ENCODE measurements at places on chromosomes 1 and 21. TPM values are rescaled to one million over a fixed set of nuclear protein-coding genes. Genes with fewer than 3 reads are reported as not detected.

Gene FCRL6
- total RNA-seq = not detected

DNA sequence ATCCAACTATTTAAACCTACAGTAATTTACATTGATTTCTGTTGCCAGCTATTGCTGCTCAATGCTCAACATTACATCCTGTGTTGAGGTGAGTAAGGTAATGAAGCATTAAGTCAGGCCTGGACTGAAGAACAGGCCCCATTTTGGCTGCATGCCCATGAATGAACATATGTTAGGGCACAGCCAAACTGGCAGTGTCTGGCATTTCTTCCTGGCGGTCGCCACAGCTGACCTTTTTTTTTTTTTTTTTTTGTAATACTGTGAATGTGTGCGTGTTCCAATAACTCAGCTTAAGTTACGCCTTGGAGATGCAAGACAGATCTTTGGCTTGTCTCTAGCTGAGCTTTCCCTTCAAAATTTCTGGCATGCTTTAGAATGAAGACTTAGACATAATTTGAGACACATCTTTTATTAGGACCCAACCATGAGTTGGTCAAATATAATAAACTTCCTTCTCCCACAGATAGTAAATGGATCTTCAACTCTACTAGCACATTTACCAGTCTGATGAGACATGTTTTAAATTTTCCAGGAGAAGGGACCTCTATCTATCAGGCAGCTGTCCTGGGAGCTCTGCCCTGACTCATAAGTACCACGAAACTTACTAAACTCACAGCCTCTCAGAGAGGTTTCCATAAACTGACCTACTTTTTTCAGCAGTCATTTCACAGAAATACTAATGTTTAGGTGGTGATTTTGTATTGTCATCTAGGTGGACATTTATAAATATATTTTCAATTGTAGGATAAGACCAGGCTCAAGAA lies 341.1 kb upstream of the RUNX1 start:
- DNase-seq = no peak
- H3K27ac ChIP-seq = no peak overlapping the region
- H3K4me1 ChIP-seq = 0 out of 2 replicates have a peak, but pooled peaks cover 6% of the 10 kb centered on the region
- no peaks in the 10 kb centered on the region for H3K36me3 ChIP-seq
- no peaks in the 10 kb centered on the region for H3K27me3 ChIP-seq

DNA sequence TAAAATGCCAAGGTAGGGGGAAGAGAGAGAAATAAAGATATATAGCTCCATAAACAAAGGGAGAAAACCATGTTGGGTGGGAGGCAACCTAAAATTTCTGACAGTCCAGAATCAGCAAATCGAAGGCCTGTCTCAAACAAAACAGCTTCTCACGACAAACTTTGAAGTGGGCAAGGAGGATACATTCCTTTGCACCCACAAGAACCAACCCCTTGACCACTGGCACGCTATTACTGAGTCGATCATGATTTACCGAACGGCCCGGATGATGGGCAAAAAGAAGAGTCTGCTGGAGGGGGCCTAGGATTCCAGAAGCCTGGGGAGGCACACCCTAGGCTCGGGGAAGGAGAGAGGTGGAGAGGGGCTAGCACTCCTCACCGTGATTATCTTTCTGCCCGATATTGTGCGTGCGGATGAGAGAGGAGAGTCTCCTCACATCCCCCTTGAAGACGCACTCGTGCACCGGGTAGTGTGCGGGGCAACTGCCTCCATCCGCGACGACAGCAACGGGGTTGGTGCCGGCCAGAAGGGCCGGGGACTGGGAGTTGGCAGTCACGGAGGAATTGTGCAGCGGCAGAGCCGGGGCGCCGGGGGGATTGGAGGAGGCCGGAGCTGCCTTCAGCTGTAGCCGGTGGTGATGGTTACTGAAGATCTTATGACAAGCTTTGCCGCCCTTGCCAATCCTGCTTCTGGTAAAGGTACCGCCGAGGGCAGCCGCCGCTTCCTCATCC lies 756 bp downstream of the ANKRD13C start:
- no peaks in the 10 kb centered on the region for H3K27me3 ChIP-seq
- peaks cover 31% of the 10 kb centered on the region for H3K4me1 ChIP-seq
- H3K27ac ChIP-seq = peak overlapping the region; percentile 95
- peak; percentile 18 for DNase-seq
- peak overlapping the region; percentile 94 for H3K4me3 ChIP-seq

GRCh38 chr1:32104127-32104526 lies 3.7 kb upstream of the KPNA6 start:
- no peaks in the 10 kb centered on the region for H3K27me3 ChIP-seq
- peak; percentile 67 for DNase-seq
- peaks cover 5% of the 10 kb centered on the region for H3K36me3 ChIP-seq
- H3K27ac ChIP-seq = peak overlapping the region; percentile 9
- H3K4me3 ChIP-seq = no peak overlapping the region
- H3K4me1 ChIP-seq = peaks cover 30% of the 10 kb centered on the region

DNA sequence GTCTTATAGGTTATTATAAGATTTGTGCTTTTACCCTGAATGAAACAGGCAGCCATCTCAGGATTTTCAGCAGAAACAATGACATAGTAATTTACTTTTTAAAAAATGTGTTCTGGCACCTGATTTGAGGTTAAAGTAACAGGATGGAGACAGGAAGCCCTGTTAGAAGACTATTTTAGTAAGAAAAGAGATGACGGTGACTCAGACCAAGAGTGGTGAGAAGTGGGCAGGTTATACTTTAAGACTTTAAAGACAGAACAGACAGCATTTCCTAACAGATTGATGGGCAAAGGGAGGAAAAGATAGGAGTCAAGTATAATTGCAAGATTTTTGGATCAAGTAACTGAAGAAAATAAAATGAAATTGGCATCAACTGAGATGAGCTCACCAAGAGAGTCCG lies 436.8 kb upstream of the NR5A2 start:
- no peaks in the 10 kb centered on the region for H3K36me3 ChIP-seq
- H3K27me3 ChIP-seq = no peaks in the 10 kb centered on the region
- H3K4me1 ChIP-seq = no peaks in the 10 kb centered on the region
- no peak overlapping the region for H3K27ac ChIP-seq
- no peak overlapping the region for H3K4me3 ChIP-seq
- DNase-seq = no peak

DNA sequence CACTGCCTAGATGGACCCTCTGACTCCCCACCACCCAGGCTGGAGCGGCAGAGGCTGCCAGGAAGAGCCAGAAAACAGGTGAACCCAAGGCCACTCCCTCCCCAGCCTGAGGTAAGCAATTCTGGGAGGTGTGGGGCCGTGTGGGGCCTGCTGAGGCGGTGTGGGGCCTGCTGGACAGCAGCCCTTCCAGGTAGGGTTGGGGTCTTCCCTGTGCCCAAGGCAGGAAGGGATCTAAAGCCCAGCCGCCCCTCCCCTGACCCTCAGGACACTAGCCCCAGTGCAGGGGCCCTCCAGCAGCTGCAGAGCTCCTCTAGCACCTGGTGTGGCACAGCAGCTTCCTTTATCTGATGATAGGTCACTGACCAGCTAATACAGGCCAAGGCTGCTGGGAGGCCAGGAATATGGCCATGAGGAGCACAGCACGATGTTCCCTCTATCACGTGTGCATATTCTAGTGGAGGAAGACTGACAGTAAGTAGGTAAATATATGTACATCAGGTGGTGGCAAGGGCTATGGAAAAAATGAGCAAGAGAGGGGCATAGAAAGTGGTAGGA lies 86.9 kb downstream of the IER5 start:
- DNase-seq = no peak
- H3K4me3 ChIP-seq = no peak overlapping the region
- H3K4me1 ChIP-seq = peaks cover 3% of the 10 kb centered on the region
- no peaks in the 10 kb centered on the region for H3K36me3 ChIP-seq
- H3K27me3 ChIP-seq = peaks cover 21% of the 10 kb centered on the region

DNA sequence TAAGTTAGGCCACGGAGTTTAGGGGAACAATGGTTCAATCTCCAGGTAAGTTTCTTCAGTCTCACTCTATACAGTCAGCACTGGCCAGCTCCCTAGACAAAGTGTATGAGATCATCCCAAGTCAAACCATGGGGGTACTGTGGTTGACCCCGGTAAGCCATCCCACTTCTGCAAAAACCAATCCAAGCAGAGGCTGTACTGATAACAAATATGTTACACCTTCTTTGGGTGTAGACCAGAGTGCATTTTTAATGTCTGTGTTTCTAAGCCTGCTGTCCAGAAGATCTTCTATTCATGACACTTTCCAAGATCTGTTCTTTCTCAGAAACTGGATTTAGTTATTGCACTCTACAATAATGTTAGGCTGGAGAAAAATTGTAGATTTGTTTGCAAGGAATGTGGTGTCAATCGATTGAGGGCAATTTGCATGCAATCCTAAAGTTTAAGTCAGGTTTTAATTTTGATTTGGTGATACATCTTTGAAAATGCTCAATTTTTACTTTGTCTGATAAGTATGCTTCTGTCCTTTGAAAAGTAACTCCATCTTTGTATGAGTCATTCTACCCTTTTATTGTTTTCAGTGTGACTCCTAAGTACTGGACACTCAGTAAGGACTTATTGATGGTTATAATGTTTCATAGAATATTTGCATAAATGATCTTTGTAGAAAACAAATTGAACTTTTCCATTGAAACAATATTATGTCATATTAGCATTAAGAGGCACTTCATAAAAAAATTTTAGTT lies 152.4 kb downstream of the HLX start:
- no peak overlapping the region for H3K27ac ChIP-seq
- no peaks in the 10 kb centered on the region for H3K27me3 ChIP-seq
- no peaks in the 10 kb centered on the region for H3K36me3 ChIP-seq
- no peak for DNase-seq
- no peaks in the 10 kb centered on the region for H3K4me1 ChIP-seq
- H3K4me3 ChIP-seq = no peak overlapping the region
